Stimulated activated CD4-positive, alpha-beta T cell treated with anti-CD3 and anti-CD28 coated beads, Interleukin-1b, Interleukin-23, amount 100 ng/mL, for 1 hour (primary cell): ENCODE measurements at places on chromosomes 3 and 15.

GRCh38 chr15:77144492-77145070 lies 73.7 kb upstream of the TSPAN3 start:
- no peak for DNase-seq

GRCh38 chr3:52249683-52250082 lies 4.1 kb downstream of the PPM1M start:
- DNase-seq = no peak

DNA sequence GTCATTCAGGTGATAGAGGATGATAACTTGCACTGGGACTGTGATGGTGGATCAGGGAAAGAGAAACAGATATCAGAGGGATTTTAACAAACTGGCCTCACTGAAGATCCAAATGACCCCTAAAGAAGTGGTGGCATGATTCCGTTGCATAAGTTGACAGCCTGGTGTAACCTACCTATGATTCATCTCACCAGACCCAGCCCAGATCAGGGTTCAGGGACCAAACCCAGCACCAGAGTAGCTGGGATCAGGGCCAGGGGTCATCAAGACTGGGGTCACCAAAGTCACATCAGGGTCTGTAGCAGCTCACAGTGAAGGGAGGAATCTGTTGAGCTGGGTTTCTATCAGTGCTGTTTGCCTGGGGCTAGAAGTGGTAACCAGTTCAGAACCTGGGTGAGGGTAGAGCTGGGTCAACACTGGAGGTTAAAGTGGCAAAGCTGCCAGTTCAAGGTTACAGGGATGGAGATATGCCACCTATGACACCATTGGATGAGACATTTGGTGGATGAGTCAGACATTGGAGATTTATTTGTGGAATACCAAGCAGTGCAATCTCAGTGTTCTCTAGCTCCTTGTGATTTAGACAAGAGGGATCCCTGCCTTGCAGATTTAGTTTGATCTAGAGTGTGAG lies 35.9 kb downstream of the CASR start:
- no peak for DNase-seq

DNA sequence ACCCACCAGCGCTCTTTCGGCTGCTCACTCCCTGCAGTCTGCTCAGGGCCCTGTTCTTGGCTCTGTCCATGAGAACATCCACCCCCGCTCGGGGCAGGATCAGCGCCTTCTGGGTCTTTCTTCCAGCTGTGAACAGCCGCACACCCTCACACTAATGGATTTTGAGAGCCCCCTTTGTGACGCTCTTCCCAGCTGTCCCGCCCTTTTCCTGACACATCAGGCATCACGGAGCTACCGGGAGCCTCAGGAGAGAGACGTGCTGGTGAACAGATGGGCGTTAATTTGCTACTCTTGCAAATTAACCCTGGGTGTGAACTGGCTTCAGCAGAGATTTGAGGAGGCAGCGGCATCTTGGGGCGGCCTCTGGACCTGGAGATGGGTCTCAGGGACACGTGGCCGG lies 113.0 kb downstream of the TMEM266 start:
- DNase-seq = no peak

DNA sequence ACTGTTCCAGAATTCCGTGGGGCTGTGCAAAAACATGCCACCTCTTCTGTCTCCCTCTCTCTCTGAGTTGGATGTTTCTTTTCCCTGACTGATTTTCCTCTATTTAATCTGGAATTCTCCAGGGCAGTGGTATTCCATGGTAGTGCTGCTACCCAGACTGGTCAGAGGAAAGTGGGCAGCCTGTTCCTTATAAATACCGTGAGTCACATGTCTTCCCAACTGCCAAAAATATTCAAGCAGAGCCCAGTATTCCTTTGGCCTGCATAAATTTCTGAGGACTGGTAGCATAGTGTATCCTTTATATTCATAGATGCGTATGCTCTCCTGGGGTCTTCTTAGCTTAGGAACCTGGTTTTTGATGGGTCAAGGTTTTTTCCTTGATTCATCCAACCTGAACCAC lies 40.9 kb downstream of the CEMIP start:
- DNase-seq = no peak

GRCh38 chr3:189165092-189165612 lies 6.6 kb upstream of the TPRG1 start:
- no peak for DNase-seq

GRCh38 chr3:58337190-58337589 lies 4.5 kb downstream of the PXK start:
- DNase-seq = no peak

DNA sequence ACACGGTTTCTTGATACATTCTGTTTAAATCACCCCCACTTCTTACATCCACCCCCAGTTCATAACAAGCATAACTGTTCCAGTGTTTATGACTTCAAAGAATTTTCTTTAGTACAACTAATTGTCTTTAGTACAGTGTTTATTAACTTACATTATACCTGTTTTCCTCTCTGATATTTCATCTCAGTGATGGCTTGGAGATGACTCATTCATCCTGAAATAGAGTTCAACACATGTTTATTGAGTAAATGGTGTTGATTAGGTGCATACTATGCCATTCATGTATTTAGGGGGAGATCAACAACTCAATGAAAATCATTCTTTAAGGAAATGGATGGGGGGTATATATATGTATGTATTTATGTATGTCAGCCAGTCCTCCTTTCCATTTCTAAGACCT lies 21.7 kb upstream of the UTS2B start:
- DNase-seq = no peak

- no peak for DNase-seq
Observed at GRCh38 chr3:112948346-112948838, 26.5 kb downstream of the CD200R1 start.

- DNase-seq = no peak
Observed at GRCh38 chr3:56837196-56837955, 35.6 kb upstream of the ARHGEF3 start.

- DNase-seq = no peak
Observed at GRCh38 chr3:60047426-60048200, 997.8 kb upstream of the CFAP20DC start.

GRCh38 chr15:71549697-71550096 lies 260.7 kb upstream of the NR2E3 start:
- DNase-seq = no peak

DNA sequence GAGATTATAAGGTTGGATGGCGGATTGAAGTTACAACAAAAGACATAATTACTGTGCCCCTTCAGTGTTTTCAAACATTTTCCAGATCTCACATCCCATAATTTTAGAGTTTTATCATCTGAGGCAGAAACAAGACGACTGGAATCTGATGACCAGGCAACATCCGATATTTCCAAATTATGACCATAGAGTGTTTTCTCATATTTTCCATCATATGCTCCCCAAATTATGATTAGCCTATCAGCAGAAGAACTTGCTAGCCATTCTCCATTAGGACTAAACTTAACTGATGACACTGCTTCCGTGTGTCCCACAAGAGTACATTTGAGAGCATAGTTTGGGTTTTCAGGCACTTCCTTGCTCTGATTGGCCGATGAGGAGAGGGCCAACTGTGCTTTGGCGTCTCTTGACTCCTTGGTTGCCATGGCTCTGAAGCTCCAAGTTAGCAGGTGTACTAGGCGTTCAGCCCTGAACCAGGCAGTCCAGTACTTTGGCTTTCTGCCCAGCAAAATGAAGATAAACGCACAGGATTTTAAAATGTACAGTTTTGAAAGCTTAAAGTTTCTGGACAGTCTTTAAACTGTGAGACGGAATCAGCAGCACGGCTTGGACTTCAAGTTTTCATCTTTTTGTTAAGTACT lies 638 bp downstream of the WDR5B start:
- no peak for DNase-seq

DNA sequence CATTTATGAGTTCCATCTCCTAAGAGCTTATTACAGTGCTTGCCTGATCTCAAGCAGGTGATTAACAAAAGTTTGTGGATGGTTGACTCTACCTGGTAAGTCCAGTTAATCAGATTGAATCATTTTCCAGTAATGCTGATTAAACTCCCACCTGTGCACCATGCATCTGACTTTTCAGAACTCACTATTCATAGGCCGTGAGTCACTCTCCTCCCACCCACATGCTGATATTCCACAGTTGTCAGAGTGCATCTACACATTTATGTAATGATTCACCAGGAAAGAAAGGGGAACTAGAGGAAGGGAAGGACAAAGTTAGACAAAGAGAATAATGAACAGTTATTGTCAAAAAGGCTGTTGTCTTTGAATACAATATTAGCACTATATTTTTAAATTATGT lies 106.2 kb upstream of the UBE3A start:
- DNase-seq = no peak

GRCh38 chr3:39124876-39125840 lies 17.7 kb downstream of the TTC21A start:
- DNase-seq = no peak

- no peak for DNase-seq
Observed at GRCh38 chr15:57114070-57114469, 195.6 kb downstream of the TCF12 start.

GRCh38 chr3:42302924-42303634 lies 37.1 kb upstream of the CCK start:
- DNase-seq = no peak

DNA sequence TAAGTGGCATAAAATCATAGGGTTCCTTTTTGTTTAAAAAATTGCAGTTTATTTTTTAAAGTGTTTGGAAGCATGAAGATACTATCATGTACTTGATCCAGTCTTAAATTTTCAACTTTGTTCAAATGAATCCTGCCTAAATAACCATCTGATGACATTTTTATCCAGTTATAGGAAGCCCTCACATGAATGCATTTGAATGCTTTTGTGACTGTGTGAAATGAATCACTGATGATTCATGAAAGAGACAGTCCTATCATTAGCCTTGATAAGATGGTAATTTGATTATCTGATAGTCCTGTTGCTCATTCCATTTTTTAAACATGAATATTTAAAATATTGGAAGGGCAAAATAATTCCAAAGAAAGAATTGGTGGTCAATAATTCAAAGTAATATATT lies 401.9 kb upstream of the ROBO2 start:
- no peak for DNase-seq

GRCh38 chr3:111737706-111738086 lies 121.4 kb upstream of the PHLDB2 start:
- no peak for DNase-seq

- no peak for DNase-seq
Observed at GRCh38 chr3:29083081-29083480, 197.8 kb upstream of the RBMS3 start.

DNA sequence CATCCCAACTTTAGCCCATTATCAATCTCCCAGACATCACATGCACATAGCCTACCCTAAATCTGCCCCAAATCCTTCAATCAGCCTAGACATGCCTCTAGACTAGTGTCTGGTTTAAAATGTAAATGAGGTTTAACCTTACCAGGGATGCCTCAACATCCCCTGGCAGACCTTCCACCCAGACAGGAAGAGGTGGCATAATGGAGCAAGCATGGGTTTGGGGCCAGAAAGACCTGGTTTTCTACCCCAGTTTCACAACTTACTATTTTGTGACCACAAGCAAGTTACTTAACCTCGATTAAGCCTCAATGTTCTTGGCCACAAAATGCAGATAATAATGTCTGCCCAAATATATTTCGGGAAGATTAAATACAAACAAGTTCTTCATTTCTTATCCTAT lies 28.3 kb upstream of the THBS1 start:
- DNase-seq = no peak

DNA sequence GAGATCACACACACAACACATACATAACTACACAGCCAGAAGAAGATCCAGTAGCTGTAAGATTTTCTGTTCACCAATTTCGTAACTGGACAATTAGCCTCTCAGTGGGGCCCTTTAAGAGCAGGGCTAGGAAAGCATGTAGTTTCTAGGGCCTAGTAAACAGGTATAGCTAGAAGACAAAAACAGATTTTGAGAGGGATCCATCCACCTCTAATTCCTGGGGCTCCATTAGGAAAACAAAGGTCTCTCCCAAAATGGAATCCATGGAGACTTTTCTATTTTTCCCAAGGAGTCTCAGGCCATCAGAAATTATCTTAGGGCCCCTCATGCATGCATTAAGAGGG lies 10.5 kb downstream of the KIF15 start:
- no peak for DNase-seq

DNA sequence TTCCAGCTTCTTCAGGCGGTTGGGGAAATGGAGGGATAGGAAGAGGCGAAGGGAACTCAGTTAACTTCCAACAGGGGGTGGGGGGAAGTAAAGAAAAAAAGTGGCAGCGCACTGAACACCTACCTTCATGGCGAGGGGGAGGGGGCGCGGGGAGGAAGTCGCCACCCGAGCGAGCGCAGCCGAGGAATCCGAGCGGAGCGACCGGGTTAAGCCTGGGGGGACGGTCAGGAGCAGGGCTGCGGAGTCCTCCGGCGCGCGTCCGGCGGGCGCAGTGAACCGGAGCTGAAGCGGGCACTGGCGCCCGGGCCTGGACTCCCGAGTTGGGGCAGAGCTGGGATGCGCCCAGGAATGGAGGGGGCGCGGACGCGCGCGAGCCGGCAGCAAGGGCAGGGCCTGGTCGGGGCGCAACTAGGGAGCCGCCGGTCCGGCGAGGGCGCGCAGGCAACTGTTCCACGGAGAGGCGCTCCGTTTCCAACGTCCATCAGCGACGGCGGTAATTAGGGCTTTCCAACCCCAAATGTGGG lies at the start of gene WNT5A:
WNT5A (minus strand) TSS at position 450 of the 524 bp plus-strand sequence; CDS start at position 129, 321 bp downstream.
- DNase-seq = no peak

GRCh38 chr3:146339349-146339748 lies 88.4 kb upstream of the PLSCR4 start:
- no peak for DNase-seq

GRCh38 chr3:112170046-112170445 lies 37.0 kb upstream of the GCSAM start:
- no peak for DNase-seq

DNA sequence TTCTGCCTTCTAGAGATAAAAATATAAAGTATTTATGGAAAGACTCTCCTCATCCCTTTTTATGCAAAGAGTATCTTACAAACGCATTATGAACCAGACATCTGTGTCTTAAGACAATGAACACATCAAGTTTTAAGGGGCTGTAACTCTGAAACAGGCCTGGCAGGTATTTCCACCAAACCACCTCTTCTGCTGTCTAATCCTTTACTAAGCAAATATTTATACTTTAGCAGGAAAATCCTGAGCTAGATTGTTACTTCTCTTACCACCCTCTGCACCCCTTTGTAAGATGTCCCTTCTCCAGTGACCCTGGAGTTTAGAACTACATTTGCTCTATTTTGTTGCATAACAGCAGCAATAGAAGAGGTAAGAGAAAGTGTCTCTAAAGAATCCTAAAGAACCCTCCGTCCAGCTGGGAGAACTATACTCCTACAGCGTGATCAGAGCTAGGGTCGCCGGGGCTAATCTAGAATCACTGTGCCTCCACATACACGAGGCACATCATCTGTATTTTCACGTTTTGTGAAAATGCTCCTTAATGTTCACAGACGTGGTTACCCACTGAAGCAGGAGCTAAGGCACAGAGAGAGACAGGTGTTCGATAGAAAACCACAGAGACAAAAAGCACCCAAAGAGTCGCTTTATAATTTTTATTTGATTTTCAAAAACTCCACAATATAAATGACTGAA lies 129.6 kb downstream of the FOXP1 start:
- DNase-seq = no peak

DNA sequence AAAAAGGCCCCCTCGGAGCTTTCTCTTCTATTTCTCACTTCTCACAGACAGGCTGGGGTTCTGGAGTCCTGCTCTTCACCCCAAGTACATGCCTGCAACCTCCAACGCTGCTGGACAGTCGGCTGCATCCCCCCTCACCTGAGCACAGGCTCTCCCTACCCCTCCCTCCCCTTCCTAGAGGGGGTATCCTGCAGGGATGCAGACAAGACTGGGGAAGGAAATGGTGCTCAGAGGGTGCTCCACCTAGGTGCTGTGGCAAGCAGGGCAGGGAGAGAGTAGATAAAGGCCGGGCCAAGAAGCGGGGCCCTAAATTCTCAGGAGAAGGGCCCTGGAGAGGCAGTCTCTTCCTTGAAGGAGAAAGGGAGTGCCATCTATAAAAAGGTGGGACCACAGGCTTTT lies 7.0 kb upstream of the STRA6 start:
- no peak for DNase-seq

GRCh38 chr3:108153451-108153981 lies 62.7 kb upstream of the CD47 start:
- DNase-seq = no peak
